Muscle of arm (tissue), 14 donors: ENCODE measurements at places on chromosomes 6 and 20. TPM values are rescaled to one million over a fixed set of nuclear protein-coding genes. Genes with fewer than 3 reads are reported as not detected.

GRCh38 chr6:152572338-152573088 lies 64.6 kb downstream of the SYNE1 start:
- DNase-seq: no peak

B3GALT4 gene
- 1.7 TPM for polyA plus RNA-seq

MLN gene
- not detected for polyA plus RNA-seq

- no peak for DNase-seq
Observed at GRCh38 chr6:503610-504362, 112.2 kb downstream of the IRF4 start.

DNA sequence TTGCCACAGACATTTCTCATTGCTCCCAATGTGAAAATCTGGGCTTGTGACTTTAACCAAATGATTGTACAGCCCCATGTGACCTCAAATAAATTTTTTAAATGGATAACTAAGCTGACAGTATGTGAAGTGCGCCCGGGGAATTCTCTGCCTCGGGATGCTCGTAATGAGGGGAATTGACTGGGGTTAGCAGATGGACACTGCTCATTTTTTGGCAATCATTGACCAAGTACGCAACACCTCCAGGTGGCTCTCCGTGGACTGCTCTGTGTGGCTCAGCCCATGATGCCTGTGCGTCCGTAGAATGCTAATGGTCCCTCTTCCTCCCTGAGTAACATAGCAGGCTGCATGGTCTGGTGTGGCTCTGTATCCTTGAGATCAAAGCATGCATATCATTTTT lies 42.4 kb downstream of the FARS2 start:
- DNase-seq: no peak

DNA sequence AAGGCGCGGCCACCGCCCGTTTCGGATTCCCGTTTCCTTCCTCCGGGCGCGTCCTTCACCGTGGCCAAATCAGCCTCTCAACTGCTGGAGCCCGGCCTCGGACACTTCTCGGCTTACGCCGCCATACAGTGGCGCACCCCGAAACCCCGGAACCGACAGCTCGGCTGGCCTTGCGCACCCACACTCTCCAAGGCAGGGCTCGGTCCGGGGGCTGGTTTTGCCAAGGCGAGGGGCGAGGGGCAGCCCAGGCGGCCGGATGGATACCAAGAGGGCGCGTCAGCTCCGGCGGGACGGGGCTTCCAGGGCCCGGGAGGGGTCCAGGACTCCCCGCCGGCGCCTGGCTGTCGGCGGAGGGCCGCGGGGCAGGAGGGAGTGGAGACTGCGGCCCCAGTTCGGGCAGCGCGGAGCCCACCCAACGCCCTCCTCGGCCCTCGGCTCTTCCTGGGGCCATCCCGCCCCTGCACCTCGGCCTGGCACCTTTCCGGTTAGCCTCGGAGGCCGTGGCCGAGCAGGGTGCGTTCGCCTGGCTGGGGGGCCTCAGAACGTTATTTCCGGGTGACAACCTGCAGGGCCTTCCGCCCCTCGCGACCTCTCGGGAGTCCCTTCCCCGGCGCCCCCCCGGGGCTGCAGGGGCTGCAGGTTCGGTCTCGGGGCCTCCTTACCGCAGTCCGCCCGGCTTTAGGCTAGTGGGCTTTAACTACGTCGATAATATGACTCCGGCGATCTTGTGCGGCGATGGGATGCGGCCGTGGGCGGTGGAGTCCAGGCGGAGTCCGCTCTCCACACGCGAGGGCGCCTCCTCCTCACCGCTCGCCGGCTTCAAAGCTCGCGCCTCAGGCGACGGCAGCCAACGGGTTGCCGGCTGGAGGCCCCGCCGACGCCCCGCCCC lies 697 bp upstream of the CEP43 start:
- DNase-seq: peak; percentile 17

DNA sequence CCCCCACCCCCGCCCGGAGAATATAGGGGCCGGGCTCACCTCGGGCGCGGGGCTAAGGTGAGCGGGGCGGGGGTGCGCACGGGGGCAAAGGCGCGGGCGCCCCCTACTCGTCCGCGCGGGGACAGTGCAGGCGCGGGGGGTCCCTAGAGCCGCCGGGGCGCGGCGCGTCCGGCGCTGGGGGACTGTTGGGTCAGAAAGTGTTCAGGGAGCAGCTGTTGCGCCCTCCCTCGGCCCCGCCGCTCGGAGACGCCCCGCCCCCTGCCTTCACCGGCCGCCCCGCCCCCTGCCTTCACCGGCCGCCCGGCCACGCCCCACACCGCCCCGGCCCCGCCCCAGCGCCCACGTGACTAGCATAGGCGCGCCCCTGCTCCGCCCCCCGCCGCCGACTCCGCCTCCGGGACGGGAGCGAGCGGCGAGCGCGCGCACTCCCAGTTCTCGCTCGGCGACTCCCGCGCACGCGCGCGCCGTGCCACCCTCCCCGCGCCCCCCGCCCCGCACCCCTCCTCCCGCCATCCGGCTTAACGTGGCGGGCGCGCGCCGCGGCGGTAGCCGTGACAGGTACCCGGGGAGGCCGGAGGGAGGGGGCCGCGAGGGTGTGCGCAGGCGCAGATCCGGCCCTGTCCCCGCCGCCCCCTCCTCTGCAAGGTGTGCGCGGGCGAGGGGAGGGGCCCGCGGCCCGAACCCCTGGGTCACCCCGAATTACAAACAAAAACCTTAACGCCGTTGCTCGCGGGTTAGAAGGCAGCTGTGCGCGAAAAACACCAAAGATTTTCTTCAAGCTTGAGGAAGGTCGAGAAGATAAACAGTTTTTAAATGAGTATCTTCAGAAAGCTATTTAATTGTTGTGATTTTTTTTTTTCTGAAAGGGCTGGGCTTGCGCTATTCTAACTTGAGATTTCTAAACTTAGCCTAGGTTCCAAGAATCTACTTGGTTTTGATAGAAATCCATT lies 704 bp upstream of the ZNF217 start:
- DNase-seq: peak; percentile 89

GRCh38 chr6:111849298-111849697 lies 24.0 kb downstream of the FYN start:
- no peak for DNase-seq

GRCh38 chr20:34829191-34829590 lies 3.7 kb upstream of the NCOA6 start:
- DNase-seq: no peak
